ENCODE measurements at places on chromosomes 4 and X. TPM values are rescaled to one million over a fixed set of nuclear protein-coding genes. Genes with fewer than 3 reads are reported as not detected.

CTAG1A gene
- not detected for total RNA-seq

NOX1 gene
- total RNA-seq, result not detected

SLC6A14 gene
- total RNA-seq, result not detected

BLTP1 gene
- 21.4 TPM for total RNA-seq

DUSP21 gene
- not detected for total RNA-seq

POLA1 gene
- total RNA-seq, result 31.3 TPM

AVPR2 gene
- total RNA-seq, result 2.6 TPM

Data from A172 (cell line).